Hepatic stellate cell (primary cell): ENCODE measurements at places on chromosomes 12 and 14.
A peak's percentile ranks its signal among the peaks of the same experiment; 100 is the strongest.

DNA sequence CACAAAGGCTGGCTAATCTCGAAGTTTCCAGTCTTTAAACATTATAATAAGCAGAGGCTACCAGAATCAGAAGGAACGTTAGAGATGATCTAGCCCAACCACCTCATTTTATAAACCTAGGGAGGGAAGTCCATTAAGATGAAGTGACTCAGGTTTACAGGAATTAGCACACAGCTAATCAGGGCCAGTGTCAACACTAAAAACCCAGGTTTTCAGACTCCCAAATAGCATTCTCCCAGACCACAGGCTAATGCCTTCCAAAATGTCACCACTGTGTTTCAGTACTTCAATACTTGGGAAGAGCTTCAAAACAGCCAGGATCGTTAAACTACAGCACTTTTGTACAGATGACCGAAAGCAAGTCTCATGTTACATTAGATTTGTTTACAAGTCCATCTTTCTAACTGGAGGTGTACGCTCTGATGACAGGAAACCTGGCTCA is 89.2 kb downstream of the FOXN3 start:
- no peak for DNase-seq

GRCh38 chr14:62138593-62138992 is 376.4 kb downstream of the SNAPC1 start:
- DNase-seq: no peak

DNA sequence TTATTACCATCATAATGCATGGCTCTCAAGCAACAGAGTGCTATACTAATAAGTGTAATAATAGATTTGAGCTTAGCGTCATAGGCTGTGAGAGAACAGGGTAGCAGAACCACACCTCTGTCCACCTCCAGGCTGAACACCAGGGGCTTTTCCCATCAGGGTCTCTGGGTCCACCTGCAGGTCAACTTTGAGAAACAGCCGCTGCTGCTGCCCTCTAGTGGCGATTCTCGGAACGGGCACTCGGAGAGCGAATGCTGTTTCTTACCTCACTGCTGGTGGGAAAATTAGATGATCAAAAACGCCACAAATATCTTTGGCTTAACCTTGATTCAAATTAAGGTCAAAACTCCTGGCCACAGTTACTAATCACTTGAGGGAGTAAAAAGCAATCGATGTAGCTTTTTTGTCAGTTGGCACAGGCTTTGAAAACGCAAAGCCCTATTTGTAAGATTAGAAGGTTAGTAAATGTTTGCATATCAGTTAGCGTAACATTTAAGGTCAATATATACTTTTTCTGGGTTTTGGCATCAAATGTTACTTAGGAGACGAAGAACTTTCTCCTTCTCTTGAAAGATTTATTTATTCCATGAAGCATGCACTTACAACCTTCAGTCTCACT is 127.9 kb upstream of the TMEM132D start:
- DNase-seq: peak; percentile 24

DNA sequence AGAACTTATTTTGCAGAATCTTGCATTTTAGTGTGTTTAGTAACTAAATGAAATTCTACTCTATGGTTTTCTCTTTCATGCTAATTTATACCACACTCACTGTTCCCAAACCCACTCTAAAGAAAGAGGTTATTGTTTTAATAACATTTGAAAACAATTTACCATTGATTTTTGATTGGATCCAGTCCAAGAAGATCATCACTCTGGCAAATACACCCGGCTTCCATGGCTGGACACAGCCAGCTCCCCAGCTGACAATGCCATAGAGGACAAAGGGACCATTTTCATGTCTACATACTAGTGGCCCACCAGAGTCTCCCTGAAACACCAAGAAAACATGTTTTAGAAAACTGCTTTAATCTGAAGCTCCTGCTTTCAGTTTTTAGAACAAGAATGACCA is 42.4 kb downstream of the OVCH1 start:
- DNase-seq: no peak

GRCh38 chr12:5577211-5577612 is 145.3 kb downstream of the NTF3 start:
- DNase-seq: no peak

- DNase-seq: peak; percentile 44
Measured at GRCh38 chr14:89165189-89166181, 251.5 kb downstream of the FOXN3 start.

DNA sequence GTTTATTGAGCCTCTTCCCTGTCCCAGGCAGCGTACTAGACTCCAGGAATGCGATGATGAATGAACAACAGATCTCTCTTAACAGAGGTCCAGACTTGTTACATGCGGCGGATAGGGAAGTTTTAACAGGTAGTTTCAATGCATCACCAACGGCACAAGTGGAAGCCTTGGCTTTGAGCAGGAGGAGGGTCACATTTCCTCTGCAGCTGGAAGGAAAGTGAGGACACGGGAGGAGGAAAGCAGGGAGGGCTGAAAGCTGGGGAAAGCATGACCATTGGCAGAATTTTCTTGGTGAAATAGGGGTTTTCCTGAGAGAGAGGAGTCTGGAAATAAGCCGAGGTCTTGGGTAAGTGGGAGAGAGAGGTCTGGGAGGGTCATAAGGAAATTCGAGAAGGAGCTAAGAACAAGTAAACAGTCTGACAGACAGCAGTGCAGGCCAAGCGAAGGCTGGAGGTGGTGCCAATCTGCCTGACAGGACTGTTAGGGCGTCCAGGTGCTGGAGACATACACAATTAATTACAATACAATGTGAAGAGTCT is 15.4 kb downstream of the BHLHE41 start:
- no peak for DNase-seq

GRCh38 chr14:41785696-41786095 is 179.0 kb downstream of the LRFN5 start:
- no peak for DNase-seq

DNA sequence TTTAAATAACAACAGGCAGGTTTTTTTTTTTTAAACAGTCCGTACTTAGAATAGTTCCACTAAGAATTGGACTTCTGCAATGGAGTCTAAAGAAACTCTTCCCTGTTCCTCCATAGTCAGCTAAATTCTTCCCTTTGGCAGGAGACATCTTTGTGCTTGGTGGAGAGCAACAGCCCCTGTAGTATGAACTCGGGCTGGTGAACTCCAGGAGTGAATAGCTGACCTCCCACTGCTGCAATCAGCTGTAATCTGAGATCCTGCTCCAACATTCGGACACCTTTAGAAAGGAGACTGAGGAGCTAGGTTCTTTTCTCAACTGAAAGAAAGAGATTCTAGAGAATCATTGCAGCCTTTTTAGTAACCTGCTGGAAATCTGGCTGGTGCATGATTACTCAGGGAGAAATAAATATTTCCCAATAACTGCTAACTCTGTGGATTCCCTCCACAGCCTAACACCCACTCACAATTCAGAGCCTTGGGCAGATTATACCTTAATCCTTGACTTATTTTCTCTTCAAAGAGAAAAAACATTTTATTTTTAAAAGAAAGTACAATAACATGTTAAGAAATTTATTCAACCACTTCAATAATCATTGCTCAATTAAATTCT is 25.6 kb upstream of the DBX2 start:
- DNase-seq: no peak

GRCh38 chr12:96462571-96463280 is 26.7 kb upstream of the CFAP54 start:
- no peak for DNase-seq

GRCh38 chr14:41549821-41550607 is 56.7 kb upstream of the LRFN5 start:
- DNase-seq: no peak

GRCh38 chr12:19641235-19642080 is 202.2 kb downstream of the AEBP2 start:
- no peak for DNase-seq

DNA sequence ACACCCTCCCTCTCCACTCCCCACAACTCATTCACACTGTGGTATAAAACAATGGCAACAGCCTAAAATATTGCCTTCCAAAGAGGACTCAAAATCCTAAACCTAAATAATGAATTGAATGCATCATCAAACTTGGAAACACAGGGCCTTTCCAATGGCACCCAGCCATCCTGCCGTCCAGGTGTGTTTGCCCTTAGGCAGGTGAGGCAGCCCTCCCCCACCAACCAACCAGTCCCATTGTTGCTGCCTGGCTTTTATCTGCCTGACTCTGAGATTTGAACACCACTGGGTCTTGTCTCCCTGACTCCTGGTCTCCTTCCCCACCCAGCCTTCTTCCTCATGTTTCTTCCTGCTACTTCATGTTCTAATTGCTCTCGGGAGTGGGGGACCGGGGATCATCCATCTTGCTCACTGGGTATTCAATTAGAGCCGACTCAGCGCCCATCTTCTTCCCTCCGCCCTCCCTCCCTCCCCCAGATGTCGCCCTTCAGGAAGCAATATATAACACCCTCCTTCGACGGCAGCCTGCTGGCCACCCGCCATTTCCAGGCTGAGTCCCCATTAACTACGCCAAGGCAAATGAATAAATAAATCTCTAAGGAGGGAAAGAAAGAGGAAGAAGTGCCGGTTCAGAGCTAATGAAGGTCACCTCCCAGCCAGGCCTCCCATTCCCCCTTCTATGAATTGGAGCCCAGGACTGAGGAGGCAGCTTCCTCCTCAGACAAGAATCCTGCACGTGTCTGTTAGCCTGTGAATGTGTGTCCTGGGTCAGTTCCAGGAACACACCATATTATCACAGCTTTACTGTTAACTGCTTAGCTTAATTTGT is 36.3 kb upstream of the NTF3 start:
- DNase-seq: no peak

- no peak for DNase-seq
Measured at GRCh38 chr12:48764521-48764920, 24.4 kb downstream of the ADCY6 start.

- no peak for DNase-seq
Measured at GRCh38 chr14:86997271-86997670, 995.7 kb downstream of the GALC start.

- no peak for DNase-seq
Measured at GRCh38 chr14:43647302-43647701, 859.8 kb downstream of the FSCB start.

GRCh38 chr14:103973354-103973753 is 31.0 kb upstream of the RD3L start:
- no peak for DNase-seq

GRCh38 chr12:31944299-31944698 is 14.9 kb upstream of the RESF1 start:
- no peak for DNase-seq

DNA sequence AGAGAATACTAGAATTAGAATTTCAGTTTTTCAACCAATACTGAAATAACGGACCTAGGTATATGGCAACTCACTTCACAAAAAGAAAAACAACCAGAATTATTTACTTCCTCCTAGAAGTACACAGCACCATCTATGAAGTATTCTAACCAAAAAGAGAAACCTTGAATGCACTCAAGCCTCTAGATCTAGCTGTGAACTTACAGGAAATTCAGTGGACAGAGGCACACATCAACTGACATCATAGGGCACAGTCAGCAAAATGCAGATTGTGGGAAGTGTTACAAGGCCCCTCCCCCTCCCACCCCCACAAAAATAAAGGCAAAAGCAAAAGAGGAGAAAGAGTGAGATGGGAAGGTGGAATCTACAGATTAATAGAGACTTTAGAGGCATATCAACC is 102.4 kb downstream of the TMTC1 start:
- no peak for DNase-seq

- no peak for DNase-seq
Measured at GRCh38 chr12:130983328-130984017, 29.8 kb downstream of the ADGRD1 start.

GRCh38 chr14:71554959-71555612 is 377.1 kb upstream of the RGS6 start:
- DNase-seq: no peak

DNA sequence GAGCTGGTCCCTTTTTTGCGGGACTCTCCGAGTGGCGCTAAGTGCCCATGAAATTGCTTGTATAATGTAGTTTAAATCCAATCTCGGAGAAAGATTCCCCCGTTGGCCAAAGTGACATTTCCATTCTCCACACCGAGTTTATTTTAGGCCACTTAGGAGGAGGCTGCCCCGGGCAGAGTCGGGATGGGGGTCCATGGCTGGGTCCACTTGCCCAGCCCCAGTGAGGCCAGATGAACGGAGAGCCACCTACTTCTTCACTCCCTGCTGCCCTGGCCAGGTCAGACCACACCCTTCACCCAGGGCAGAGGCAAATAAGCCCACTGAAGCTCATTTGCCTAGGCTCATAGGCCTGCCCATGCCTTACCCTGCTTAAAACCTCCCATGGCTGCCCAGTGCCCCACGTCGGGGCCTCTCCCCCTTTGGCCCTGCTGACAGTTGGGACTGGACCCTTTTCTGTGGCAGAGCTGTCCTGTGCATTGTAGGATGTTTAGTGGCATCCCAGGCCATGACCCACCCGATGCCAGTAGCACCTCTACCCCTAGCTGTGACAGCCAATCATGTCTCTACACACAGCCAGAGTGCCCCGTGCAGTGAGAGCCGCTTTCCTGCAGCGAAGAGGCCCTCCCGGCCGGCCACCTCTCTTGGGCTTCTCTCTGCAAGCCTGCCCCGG is 51.3 kb downstream of the FAM222A start:
- no peak for DNase-seq

DNA sequence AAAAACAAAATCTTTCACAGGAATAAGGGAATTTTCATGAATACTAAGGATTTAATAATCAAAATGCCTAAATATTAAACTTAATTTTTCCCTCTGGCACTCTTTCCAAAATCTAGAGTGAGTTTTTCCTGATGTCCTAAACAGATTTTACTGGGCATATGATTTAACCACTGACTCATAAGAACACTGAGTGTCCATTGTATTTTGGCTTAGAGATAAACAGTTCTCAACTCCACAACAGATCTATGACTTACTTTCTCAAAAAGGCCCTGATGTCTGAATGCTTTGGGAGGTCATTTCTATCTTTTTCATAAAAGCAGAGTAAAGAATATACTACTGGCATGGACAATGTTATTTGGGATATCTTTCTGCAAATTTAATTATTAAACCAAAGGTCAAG is 15.0 kb downstream of the TMBIM4 start:
- no peak for DNase-seq

GRCh38 chr12:88141425-88141773 is 489 bp downstream of the CEP290 start:
- no peak for DNase-seq

- peak; percentile 21 for DNase-seq
Measured at GRCh38 chr14:60757567-60758002, 23.0 kb downstream of the MNAT1 start.

DNA sequence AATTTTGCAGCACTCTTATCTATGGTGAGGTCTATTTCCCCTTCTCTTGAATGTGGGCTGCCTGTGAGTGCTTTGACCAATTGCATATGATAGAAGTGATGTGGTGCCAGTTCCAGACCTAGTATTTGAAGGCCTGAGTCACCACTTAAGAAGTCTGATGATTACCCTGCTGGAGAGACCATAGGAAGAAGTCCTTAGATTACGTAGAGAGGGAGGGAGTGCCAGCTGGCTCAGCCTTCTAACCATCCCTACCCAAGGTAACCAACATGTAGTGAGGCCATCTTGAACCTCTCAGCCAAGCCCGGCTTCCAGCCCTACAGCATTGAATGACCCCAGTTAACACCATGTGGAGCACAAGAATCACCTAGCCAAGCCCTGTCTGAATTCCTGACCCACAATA is 166.9 kb downstream of the NELL2 start:
- no peak for DNase-seq

GRCh38 chr14:100893228-100893601 is 10.3 kb downstream of the RTL1 start:
- DNase-seq: no peak

- peak; percentile 21 for DNase-seq
Measured at GRCh38 chr12:116123451-116124258, 153.8 kb downstream of the MED13L start.
